ENCODE measurements at places on chromosomes 3 and 15.

- DNase-seq: no peak
Observed at GRCh38 chr3:119562307-119562961, 3.0 kb upstream of the CD80 start.

GRCh38 chr3:34008191-34008590, 209.8 kb downstream of the PDCD6IP start:
- DNase-seq: no peak

DNA sequence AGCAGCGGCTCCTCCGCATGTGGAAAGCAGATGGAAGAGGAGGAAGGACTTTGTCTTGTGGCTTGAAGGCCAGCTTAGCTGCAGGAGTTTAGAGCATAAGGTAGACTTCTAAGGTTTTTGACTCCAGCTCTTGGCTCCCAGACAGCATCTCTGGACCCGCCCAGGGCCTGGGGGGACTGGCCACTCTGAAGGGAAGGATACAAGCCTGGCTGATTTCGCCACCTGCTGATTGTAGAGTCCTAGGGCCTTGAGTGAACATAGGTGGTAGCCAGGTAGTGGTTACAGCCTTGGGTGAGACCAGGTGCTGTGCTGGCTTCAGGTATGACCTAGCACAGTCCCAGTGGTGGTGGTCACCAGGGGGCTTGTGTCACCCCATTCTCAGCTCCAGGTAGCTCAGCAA, 48.4 kb upstream of the RPL35A start:
- no peak for DNase-seq

DNA sequence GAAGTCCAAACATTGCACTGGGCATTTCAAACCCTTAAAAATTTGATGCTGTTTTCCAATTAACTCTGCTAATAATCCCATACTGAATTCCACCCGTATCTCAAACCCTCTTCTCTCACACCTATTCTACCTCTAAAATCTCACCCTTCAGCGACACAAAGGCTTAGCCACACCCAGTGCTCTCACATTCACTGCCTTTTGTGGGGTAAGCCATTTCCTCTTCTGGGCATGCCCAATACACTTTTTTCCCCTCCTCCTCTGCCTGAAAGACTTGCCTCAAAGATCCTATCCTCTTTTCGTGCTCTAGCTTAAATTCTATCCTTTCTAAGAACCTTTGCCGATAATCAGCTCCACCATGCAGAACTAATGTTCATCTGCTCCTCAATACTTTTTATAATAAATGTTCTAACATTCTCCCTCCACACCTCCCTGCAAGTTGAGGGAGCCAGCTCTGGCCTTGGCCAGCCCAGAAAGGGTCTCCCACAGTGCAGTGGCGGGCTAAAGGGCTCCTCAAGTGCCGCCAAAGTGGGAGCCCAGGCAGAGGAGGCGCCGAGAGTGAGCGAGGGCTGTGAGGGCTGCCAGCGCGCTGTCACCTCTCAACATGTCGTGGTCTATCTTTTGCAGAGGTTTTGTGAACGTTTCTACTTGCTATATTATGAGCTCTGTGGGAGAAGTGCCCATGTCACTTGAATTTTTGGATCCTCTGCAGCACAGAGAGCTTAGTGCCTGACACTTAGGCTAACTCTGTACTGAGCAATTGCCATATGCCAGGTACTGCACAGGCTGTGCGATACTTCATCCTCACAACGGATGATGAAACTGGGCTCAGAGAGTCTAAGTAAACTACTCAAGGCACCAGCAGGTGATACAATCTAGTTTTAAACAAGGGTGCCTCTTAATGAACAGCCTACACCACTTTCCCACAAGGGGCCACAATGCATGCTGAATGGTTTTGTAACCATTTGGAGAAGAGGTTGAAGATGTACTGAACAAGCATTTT, 53.6 kb upstream of the BCL6 start:
- peak; percentile 78 for DNase-seq

DNA sequence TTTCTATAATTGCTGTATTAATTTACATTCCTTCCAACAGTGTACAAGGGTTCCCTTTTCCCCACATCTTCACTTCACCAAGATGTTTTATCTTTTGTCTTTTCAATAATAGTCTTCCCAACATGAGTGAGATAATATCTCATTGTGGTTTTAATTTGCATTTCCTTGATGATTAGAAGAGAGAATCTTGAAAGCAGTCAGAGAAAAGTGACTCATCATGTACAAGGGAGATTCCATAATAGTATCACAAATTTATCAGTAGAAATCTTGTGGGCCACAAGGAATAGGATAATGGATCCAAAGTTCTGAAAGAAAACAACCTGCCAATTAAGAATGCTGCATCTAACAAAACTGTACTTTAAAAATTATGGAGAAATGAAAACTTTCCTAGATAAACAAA, 189.3 kb downstream of the NECTIN3 start:
- no peak for DNase-seq

- DNase-seq: no peak
Observed at GRCh38 chr3:46351646-46352045, 2.3 kb upstream of the CCR2 start.

DNA sequence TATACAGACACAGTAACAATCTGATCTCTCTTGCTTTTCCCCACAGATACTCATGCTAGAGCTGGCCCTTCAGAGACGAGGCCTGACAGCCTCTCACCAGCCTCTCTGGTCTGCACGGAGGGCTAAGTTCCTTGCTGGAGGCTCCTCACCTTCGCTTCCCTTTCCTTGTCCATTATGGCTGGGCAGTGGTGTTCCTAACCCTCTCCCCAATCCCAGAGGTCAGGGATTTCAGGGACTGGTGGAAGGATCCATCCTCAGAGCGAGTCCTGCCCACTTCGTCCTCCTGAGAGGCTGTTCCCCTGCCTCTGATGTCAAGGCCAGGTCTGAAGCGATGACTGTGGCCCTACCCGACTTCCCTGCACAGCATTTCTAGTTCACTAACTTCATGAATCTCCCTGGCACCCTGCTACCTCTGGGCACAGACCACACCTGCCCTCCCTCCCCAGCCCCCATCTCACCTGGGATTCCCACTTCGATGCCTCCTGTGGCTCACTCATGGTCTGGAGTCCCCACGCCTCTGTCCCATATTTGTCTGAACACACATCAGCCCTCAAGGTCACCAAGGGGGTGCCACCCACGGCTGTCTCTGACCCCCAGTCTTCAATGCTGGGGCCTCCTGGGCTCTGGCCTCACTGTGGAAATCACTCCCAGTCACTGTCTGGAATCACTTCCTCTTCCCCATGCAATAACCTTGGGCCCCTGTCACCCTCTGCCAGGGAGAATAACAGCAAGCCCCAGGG, 124.9 kb upstream of the PRR20G start:
- no peak for DNase-seq

DNA sequence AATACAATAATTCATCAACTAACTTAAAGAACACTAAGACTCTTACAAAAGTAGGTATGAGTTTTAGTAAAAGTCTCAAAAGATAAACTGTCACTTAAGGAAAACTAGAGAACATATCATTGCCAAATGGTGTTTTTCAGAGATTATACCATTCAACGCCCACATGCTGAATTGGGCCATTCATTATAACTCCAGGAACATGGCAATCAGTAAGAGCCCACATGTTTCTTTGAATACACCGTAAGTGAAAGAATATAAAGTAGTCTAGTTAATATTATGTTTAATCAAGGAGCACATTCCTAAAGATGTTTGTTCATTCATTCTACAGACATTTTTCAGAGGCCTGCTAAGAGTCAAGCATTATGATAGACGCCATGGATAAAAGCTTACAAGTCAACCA, 22.9 kb downstream of the B3GNT5 start:
- no peak for DNase-seq

- DNase-seq: no peak
Observed at GRCh38 chr3:102302020-102302419, 132.8 kb upstream of the ZPLD1 start.
